Activated naive CD4-positive, alpha-beta T cell treated with anti-CD3 and anti-CD28 coated beads for 36 hours (primary cell): ENCODE measurements at places on chromosomes 4 and X. TPM values are rescaled to one million over a fixed set of nuclear protein-coding genes. Genes with fewer than 3 reads are reported as not detected.
A peak's percentile ranks its signal among the peaks of the same experiment; 100 is the strongest.

- no peak for DNase-seq
These were observed 81.5 kb upstream of the PSAPL1 start for GRCh38 chr4:7516096-7516772.

DNA sequence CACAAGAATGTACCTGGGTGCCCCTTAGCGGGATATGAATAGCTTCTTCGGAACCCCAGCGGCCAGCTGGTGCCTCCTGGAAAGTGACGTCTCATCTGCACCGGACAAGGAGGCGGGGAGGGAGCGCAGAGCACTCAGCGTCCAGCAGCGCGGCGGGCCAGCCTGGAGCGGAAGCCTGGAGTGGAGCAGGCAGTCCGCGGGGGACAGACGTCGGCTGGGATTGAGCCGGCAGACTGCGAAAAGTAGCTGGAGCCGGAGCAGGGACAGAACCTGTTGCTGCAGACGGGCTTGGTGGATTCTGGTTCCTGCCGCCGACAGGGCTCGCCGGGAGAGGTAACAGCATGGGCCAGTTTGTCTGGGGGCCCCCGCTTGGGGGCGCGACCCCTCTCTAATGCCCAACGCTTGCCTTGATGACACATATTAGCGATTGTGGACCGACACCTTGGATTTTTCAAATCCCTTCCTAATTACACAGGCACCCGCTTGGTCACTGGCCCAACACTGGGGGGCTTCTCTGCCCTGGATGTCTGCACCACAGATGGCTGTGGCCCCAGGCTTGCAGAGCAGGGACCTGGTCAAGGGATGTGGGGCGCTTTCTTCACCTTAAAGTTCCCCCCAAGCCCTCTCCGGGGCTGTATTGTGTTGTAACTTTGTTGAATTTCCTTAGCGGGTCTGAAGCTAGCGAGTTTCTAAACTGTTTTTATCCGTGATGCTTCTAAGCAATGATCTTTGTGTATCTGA lies at the start of gene NPFFR2:
TSS of gene NPFFR2 (plus strand) at position 133 of the 741 bp plus-strand sequence. CDS start 96,592 bp downstream, outside the sequence.
- DNase-seq: no peak

DNA sequence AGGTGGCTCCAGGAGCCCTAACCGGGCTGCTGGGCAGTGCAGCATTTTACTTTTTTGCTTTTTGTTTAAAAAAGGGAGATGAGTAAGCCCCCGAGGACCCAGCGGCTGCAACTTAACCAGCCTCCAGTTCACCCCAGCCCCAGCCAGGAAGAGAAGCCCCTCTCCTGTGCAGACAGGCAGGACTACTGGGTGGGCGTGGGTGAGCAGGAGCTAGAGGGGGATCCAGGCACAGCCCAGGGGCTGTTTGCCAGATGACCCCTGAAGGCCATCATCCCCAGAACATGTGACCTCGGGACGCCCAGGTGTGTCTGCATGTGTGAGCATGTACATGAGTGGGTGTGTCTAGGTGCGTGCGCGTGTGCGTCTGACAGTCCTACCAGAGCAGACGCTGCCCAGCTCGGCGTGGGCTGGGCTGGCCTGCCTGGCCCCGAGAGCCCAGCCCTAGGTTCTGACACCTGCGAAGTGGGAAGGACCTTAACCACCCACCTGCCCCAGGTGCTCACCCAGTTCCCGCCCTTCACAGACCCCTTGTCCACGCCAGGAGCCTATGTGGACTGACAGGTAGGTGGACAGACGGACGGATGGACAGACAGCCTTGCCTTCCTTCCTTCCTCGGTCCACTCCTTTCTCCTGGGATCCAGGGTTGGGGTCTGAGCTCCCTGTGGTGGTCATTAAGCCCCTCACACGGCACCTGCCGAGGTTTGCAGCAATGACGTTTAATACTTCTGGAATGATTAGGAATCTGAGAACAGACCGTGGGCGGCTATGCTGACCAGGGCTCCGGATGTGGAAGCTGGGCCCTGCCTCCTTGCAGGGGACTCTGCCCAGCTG lies 7.8 kb upstream of the HAUS3 start:
- peak; percentile 3 for DNase-seq

- DNase-seq: no peak
These were observed 31.5 kb downstream of the GRIA3 start for GRCh38 chrX:123215397-123216089.

- DNase-seq: no peak
These were observed 193.6 kb downstream of the FBXW7 start for GRCh38 chr4:152342293-152342692.

GRCh38 chr4:129129143-129129542 lies 33.2 kb downstream of the C4orf33 start:
- DNase-seq: no peak

GRCh38 chr4:13203101-13203500 lies 281.0 kb downstream of the RAB28 start:
- DNase-seq: no peak

DNA sequence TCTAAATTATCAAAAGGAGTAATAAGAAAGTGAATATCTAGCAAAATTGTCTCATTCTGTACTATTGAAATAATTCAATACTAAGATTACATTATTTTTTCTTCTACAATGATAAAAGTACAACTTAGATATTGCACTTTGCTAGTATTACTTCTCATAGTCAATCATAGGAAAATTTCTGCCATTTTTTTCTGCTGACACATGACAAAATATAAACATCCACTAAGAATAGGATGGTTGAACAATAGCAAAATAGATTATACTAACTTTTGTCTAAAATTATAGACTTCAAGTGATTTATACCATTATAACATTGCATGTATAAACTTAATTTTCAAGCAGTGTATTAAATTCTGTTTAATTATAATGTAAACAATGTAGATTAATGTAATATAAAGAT lies 540.2 kb downstream of the PDHA2 start:
- DNase-seq: no peak

DNA sequence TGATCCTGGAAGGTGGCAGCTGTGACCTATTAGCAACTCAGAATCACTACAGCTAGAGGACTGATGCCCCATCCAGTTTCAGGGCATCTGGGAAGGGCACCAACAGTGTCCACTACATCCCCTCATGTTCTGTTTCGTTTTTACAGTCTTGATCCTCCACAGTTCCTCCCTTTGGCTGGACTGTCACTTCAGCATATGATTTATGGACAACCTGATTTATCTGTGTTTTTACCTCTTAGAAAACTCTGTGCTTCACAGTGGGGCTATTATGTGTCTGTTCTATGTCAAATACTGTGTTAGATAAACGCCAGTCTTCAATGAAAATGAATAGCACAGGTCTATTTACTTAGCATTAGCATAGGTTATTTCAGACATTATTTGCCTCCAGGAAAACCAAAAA lies 63.1 kb upstream of the GRPR start:
- DNase-seq: no peak

DNA sequence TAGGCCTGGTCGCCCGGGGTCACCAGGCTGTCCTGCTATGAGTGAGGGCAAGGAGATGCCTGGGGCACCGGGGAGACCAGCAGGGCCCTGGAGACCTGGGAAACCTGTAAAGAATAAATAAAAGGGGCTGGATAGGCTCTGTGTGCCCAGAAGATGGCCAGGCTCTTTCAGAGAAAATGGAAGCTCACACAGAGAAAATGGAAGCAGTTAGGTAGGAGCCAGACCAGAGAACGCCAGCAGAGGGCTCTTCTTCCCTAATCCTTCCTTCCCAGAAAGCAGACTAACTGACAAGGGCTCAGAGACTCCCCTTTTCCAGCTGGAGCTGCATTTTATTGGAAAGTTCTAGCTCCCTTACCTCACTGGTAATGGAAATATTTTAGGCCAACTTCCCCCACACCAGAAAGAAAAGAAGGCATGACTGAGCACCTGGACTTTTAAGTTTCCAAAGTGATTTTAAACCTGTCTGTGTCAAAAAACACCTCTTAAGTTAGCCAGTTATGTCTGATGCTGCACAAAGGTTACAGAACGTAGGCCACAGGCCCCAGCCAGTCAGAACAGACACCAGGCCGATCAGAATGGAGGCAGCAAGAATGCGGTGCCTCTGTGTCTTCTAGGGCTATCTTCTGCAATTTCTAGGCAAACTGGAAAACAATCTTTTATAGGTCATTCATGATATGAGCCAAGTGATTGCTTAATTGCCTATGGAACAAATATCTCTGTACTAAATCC lies 74.0 kb downstream of the ATG4A start:
- DNase-seq: no peak

GRCh38 chr4:156799121-156799589 lies 172.4 kb downstream of the PDGFC start:
- no peak for DNase-seq

DNA sequence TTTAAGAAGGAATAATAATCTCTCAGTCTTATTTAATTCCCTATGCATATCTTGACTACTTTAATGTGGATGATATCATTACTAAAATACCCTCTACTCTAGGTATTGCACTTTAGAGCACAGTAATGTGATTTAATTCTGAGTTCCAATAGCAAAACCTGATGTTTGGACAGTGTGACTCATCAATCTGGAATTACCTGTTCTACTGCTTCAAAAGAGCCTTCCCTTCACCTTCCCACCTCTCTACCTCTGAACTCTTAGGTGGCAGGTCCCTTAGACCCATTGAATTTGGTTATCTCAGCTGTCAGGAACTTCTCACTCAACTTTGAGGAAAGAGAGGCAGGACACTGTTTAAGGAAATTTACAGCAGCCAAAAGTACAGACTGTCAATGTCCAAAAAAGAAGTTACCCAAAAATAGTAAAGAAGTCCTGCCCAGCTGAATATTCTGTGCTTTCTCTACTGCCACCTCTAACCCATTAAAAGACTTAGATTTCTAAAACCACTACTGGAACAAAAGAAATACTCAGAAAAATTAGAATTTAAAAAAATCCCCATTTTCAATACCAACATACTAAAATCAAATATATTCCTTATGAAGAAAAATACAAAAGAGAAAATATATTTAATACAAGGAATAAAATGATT lies 123.1 kb upstream of the GPM6A start:
- no peak for DNase-seq

DNA sequence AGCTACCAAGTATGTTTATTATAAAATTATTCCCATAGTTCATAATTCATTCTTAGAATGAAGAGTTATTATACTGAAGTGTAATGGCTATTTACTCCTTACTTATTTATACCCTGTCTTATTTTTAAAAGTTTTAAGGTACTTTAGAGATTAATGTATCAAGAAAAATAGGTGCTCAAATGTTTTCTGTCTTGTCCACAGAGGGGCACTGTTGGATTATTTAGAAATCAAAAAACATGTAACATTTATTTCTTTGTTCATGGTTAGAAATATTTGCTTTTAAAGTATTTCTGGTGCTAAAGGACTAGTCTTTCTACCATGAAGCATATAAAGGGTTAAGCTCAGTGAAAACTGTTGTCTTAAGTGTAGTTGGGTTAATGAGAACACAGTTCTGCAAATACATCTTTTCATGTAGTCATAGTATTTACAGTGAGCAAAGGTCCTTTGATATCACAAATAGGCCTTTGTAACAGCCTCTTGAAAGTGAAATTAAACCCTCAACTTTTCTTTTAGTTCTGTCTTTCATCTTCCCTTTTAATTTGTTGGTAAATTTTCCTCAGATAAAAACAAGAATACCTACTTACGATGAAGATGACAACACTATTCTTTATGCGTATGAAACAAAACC lies 7.7 kb downstream of the SCML1 start:
- no peak for DNase-seq

DNA sequence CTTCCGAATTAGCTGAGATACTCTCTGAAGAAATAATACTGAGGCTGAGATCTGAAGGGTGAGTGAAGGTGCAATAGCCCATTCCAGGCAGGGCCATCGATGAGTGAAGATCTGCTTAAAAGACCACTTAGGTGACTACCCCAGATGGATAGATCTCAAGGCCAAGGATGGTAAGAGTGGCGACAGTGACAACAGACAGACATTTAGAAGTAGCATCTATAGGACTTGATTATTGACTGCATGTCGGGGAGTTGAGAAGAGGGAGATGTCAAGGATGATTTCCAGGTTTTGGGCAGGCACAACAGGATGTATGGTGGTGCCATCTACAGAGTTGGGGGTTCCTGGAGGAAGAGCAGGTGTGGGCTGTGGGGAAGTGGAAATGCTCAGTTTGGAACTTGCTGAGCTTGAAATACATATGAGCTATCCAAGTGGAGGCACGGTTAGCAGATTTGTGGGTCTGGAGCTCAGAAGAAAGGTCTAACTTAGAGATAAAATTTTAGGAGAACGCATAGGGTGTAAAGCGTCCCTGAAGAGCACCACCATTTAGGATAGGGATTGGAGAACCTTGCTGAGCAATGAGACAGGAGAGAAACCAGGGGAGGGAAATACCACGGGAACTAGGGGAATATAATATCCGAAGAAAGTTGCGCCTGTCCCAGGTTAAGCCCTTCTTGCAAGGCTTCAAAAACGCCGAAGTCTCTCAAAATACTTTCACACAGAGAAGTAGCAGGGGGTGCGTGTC lies 688 bp downstream of the UFSP2 start:
- peak; percentile 9 for DNase-seq

- DNase-seq: no peak
These were observed 123.7 kb downstream of the BTC start for GRCh38 chr4:74670583-74670982.

- no peak for DNase-seq
These were observed 28.3 kb upstream of the MAP9 start for GRCh38 chr4:155405059-155405458.

GRCh38 chr4:1547131-1547855 lies 136.8 kb downstream of the FAM53A start:
- no peak for DNase-seq

GRCh38 chr4:81659051-81659450 lies 187.3 kb upstream of the RASGEF1B start:
- no peak for DNase-seq

- no peak for DNase-seq
These were observed 64.9 kb downstream of the SORCS2 start for GRCh38 chr4:7256984-7257810.

GRCh38 chr4:19725130-19725529 lies 526.6 kb upstream of the SLIT2 start:
- no peak for DNase-seq

DNA sequence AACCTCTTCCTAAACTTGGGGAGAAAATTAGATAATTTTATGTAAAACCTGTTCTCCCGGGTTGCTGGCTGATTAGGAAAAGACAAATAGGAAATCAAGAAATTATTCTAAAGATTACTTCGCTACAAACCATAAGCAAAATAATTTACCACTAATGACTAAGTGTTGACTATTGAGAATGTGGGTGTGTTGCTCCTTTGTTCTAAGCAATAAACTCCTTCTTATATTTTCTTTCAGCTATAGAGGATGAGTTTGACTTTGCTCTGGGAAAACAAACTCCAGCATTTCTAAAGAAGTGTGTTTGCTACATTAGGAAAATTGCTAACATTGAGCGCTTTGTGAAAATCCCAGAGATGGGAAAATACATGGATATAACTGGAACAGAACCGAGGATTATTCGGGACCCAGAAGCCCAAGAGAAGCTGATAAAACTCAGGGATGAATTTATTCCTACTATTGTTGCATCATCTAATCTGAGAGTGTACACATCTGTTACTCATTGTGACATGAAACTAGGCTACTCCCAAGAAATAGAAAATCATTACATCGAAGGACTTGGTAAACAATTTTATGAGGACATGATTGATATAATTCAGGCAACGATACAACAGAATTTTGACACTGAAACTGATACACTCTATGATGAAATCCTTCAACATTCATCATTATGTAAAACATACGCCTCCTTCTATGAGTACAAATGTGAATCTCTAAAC lies 194.2 kb downstream of the NWD2 start:
- no peak for DNase-seq

- peak; percentile 46 for DNase-seq
These were observed 561 bp downstream of the IRAK1 start for GRCh38 chrX:154019061-154019621.

- no peak for DNase-seq
These were observed 223.1 kb upstream of the SLIT2 start for GRCh38 chr4:20028645-20029044.

Gene KCNIP4
- total RNA-seq: not detected

Gene ARAP2
- 29.6 TPM for total RNA-seq

Gene SGMS2
- total RNA-seq: not detected
